ENCODE measurements at places on chromosomes 5 and 9.

DNA sequence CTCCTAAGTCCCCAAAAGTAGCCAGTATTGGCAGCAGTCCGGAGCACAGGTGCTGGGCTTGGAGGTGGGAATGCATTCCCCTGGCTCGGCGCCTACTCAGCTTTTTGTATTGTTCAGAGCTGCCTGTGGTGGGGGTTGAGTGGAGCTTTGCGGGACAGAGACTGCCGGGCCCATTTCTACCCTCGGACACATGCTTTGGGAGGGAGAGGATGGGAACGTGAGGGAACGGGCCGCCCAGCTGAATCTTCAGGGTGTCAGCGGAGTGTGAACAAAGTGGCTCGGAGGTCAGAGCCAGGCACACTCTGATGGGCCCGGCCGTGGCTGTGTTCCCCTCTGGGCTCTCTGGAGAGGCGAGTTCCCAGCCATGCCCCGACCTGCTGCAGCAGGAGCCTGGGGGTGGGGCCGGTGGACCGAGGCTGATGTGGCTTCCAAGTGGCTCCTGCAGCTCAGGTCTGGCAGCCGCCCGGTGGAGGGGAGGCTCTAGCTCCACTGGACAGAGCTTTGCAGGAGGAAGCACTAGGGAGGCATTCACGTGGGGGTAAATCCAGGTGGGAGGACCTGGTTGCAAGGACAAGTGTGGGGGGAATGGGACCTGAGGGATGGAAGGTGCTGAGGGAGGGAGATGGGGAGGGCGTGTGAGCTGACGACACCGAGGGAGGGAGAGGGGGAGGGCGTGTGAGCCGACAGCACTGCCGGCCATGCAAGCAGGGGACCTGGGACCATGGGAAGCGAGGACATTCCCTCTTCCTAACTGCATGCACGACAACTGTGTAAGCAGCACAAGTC lies 31.1 kb upstream of the SLC6A3 start:
- no peak for DNase-seq

DNA sequence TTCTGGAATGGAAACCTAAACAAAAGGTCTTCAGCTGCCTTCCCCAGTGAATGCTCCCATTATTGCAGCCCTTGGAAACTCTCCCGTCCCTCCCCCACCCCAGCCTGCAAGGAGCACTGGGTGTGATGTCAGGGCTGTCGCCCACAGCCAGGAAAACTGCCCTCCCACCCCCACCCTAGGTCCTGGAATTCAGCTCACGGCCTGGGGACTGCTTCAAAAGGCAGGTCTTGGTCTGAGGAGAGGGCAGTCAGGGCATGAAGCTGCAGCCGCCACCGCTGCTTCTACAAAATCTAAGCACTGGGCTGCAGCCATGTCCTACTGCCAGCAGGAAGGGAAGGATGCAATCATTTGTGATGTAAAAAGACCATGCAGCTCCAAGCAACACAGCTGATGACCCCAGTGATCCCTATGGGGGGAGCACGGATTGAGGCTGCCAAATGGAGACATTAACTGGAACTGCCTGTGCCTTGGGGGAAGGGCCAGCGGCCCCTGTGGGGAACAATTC lies 11.4 kb downstream of the GRHPR start:
- DNase-seq = no peak

GRCh38 chr5:160773646-160774410 lies 78.2 kb downstream of the ATP10B start:
- no peak for DNase-seq

DNA sequence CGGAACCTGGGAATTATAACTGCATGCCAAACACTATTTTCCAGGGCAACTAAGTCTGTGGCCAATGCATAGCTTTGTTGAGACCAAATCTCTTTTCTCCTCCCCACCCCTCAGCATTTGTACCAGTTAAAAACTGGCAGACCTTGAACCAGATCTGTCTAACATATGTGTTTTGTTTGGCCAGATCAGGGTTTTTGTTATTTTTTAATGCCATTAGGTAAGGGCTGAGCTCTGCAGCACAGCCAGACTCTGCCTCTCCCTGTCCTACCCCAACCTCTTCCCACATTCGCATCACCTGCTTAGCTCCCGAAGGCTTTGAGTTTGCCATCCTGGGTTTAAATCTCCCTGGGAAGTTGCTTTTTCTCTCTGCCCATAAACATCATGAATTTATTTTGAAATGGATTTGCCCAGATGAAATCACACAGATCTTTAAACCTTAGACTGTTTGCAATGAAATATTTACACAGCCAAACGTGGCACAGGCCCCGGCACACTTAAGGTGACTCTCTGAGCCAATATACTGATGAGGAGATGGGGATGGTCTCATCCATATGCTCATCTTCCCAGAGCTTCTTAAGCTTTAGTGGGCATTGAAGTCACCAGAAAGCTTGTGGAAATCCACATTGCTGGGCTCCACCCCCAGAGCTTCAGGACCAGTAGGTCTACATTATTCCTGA lies 54.0 kb upstream of the ALDH1B1 start:
- DNase-seq = no peak

DNA sequence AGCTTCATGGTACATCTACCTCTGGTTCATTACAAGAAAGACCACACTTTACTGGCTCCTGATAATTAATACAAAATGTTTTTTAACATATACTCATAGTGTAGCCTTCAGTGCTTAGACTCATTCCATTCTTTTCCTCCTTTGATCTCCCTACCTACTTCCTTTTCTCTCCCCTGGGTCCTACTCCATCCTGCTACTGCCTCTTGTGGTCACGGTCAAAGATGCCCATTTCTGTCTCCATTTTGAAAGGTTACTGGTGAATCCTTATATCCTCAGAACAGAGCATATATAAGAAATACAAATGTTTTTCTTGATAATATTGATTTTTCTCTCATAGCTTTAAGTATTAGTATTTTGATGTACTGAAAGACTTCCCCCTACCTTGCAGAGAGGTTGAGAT lies 375.9 kb downstream of the ARRDC3 start:
- DNase-seq = no peak

GRCh38 chr5:59542851-59543820 lies 350.4 kb downstream of the PDE4D start:
- DNase-seq = no peak

DNA sequence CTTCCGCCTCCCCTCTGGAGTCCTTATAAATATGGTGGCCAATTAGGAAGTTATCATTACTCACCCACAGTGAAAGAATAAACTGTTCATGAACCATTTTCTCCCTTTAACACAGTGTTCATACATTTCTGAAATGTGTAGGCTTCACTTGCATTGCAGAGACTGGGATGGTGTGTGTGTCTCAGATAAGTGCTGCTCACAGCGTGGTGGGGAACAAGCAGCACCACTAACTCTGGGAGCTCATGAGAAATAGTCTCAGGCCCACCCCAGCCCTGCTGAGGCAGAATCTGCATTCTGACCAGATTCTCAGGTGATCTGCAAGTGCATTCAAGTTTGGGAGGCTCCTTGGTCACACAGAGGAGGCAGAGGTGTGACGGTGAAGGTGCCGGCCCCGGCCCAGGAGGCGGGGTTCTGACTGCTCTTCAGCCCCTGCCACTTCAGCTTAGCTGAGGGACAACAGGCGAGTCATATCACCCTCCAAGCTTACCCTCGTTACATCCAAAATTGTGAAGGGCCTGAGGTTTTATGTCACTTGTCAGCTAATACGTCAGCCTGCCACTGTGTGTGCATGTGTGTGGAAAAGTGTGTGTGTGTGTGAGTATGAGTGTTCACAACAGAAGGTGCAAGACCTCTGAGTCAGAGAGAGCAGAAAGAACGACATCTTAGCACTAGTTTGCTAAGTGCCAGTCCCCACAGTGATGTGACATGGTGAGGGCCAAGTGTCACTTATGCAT lies 34.7 kb downstream of the DAP start:
- DNase-seq = no peak

DNA sequence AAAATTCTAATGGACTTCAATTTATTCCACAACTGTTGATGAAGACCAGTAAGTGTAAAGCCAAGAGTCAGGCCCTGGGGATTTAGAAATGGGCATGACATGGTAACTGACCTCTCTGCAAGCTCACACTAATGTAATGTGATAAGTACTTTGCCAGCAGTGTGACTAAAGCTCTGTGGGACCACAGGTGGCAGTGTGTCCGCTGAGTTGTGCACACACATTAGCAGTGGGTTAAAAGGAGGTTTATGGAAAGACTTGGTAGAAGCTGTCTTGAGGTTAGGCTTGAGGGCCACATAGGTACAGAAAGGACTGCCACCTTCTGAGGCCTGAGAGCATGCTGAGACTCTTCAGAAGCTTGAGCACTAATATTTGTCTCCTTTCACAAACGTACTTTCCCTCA lies 67.6 kb downstream of the UBAP1 start:
- DNase-seq = no peak

DNA sequence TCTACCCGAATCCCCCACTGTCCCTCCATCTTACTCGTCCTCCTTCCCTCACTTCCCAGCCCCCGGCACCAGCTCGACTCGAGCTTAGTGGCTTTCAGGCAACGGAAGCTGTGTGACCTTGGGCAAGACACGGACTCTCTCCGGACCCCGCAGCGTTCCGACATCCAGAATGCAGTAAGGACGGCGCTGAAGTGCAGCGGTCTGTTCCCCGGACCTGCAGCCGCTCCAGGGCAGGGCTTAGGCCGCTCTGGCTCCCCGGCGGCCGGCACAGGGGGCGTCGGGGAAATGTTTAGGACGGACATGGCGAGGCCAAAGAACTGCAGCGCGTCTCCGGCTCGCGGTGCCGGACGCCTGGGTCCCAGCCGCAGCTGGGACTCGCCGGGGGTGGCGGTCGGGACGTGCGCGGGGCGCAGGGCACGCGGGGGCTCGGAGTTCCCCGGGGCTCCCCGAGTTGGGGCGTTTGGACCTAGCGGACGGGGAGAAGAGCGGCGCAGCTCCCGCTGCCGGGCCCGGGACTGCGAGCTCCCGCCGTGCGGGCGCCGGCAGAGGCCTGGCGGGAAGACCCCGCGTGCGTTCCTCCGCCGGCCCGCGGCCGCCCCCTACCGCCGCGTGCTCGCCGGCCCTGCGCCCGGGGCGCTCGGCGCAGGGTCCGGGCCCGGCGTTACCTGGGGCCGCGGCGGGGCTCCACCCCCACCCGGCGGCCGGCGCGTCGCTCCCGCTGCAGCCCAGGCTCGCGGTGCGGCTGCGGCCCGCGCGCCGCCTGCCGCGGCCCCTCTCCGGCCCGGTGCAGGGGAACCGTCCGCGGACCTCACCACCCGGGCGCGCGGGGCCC lies 5.6 kb upstream of the RNF44 start:
- no peak for DNase-seq

DNA sequence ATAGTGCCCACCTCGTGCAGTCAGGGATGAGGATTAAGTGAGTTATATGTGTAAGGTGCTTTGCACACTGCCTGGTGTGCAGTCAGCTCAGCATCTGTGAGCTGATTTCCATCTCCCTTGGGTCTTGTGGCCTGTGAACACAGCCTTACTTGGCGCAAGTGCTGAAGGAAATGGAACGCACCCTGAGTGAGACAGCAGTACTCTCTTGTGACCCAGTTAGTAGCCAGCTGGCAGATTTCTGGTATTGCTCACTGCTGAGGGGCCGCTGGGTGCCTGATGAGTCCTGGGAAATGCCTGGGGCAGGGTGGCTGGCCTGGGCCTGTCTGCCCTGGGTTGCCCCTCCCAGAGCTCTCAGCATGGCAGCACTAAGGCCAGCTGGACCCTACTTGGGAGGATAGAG lies 90.9 kb upstream of the BOD1 start:
- DNase-seq = no peak

- no peak for DNase-seq
Observed at GRCh38 chr5:164577742-164578141, 1072.3 kb downstream of the MAT2B start.

DNA sequence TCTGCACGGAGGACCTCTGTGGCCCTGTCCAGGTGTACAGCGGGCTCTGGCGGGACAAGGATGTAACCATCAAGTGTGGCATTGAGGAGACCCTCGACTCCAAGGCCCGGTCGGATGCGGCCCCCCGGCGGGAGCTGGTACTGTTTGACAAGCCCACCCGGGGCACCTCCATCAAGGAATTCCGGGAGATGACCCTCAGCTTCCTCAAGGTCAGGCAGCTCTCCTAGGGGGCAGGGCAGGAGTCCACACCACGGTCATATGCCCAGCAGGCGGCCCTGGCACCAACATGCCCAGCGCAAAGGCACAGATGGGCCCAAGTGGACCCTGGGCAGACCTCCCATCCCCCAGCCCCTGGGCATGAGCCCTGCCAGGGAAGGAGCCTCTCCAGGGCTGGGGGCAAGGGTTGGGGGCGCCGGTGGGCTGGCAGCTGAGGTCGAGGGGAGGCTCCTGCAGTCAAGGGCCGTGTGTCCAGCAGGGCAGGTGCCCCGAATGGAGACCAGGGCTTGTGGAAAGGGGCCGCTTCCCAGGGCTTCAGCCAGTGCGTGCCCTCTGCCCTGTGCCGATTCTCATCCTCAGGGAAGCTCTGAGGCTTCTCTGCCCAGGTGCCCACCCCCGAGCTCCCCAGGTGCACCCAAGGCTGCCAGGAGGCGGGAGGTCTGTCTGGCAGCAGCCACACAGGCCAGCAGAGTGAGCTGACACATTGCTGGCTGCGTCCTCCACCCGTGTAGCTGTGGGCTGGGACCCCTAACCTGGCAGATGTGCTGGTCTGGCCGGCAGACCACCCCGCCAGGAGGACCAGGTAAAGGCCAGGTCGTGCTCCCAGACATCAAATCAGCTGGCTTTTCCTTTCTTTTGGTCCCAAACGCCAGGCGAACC lies 10.0 kb downstream of the DIPK1B start:
- no peak for DNase-seq

DNA sequence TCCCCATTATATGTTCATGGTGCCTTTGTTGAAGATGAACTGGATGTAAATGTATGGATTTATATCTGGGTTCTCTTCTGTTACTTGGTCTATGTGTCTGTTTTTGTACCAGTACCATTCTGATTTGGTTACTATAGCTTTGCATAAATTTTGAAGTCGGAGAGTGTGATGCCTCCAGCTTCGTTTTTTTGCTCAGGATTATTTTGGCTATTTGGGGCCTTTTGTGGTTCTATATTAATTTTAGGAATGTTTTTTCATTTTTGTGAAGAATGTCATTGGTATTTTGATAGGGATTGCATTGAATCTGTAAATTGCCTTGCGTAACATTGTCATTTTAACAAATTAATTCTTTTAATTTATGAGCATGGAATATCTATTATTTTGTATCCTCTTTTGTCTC lies 36.6 kb upstream of the ZNF366 start:
- DNase-seq = no peak

GRCh38 chr9:100071271-100071670 lies 27.5 kb downstream of the ERP44 start:
- no peak for DNase-seq

DNA sequence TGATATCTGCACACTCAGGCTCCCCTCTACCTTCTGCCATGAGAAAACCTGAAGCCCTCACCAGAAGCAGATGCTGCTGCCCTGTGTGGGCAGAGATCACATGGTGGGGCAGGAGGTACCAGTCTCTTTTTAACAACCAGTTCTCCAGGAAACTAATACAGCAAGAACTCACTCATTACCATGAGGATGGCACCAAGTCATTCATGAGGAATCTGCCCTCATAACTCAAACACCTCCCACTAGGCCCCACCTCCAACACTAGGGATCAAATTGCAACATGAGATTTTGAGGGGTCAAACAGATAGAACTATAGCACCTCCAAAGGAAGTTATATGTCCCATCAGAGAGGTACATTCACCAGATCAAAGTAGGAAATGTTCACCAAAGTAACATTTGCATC lies 136.3 kb upstream of the SHB start:
- no peak for DNase-seq

- no peak for DNase-seq
Observed at GRCh38 chr5:82924226-82925060, 152.8 kb downstream of the TMEM167A start.

All from brain pericyte (primary cell).